ENCODE measurements at places on chromosomes 1 and 21.

DNA sequence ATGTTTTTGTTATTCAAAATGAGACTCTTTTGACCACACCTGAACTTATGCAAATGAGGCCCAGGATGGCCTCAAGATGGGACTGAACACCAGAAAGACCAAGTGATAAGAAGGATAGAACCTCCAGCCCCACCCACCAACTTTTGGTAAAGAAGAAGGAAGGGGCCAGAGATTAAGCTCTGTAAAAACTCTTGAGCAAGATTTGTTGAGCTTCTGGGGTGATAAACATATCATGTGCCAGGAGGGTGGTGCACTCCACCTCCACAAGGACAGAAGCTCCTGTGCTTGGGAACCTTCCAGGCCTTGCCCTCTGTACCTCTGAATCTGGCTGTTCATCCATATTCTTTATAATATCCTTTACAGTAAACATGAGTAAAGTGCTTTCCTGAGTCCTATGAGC is 5.3 kb downstream of the RSPH1 start:
- H3K27me3 ChIP-seq = no peaks in the 10 kb centered on the region
- H3K36me3 ChIP-seq = no peaks in the 10 kb centered on the region
- H3K4me3 ChIP-seq = no peak overlapping the region
- H3K27ac ChIP-seq = no peak overlapping the region
- DNase-seq = no peak

GRCh38 chr1:47767741-47768100 is 229.5 kb downstream of the TRABD2B start:
- no peak for DNase-seq
- H3K27me3 ChIP-seq = no peaks in the 10 kb centered on the region
- H3K4me3 ChIP-seq = no peak overlapping the region
- H3K27ac ChIP-seq = no peak overlapping the region

DNA sequence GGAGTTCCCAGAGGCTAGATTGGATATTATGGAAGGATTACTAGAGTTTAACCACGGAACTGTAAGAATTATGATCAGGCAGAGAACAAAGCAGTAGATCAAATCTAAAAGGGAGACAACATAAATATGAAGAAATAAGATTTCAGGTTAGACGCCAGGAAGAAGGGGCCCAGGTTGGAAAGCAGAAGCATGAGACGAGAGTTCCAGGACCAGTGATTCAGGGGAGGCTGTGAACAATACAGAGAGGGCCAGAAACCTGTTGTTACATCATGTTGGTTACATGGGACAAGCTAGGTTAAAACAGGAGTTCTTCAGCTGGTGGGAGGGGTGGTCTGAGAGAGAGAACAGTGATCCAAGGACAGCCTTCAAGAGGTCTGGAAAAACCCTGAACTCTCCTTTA is 128.4 kb upstream of the MROH9 start:
- no peaks in the 10 kb centered on the region for H3K27me3 ChIP-seq
- H3K27ac ChIP-seq = peak overlapping the region; percentile 78
- no peak overlapping the region for H3K4me3 ChIP-seq
- H3K36me3 ChIP-seq = no peaks in the 10 kb centered on the region
- no peak for DNase-seq

- H3K4me1 ChIP-seq = no peaks in the 10 kb centered on the region
- no peak for DNase-seq
- no peaks in the 10 kb centered on the region for H3K27me3 ChIP-seq
- H3K27ac ChIP-seq = no peak overlapping the region
These were observed 20.5 kb upstream of the PRDM15 start for GRCh38 chr21:41899426-41900202.

- no peaks in the 10 kb centered on the region for H3K27me3 ChIP-seq
- H3K36me3 ChIP-seq = no peaks in the 10 kb centered on the region
- no peak overlapping the region for H3K27ac ChIP-seq
- H3K4me3 ChIP-seq = no peak overlapping the region
- no peak for DNase-seq
- H3K4me1 ChIP-seq = no peaks in the 10 kb centered on the region
These were observed 44.5 kb downstream of the TIAM1 start for GRCh38 chr21:31299291-31300147.

DNA sequence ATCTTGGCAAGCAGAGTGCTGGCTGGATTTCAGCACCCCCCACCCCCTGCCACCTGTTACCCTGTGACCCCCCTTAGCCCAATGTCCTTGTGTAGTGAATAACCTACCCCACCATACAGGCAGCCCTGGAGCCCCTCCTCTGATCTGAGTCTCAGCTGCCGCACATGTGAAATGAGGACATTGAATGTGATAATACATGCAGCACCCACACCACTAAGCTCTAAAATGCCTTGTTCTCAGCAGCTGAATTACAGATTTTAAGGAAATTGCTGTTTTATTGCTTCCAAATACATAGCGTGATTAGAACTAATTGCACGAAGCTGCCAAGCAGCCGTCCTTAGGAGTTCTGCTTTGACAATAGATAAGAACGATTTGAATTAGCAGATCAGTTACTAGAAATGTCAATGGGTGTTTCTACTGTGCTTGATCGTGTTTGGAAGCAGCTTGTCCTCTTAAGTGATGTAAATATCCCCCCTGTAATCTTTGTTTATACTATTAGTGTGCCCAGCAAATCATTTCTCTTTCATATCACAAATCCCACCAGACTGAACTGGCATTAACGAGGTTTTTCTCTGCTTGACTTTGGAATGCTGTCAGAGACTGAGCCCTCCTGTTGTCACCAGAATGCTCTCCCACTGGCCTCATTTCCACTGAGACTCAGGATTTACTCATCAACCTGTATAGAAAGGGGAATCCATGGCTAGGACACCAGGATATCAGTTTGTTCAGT is 4.9 kb downstream of the SLAMF8 start:
- no peak overlapping the region for H3K27ac ChIP-seq
- no peak for DNase-seq
- H3K36me3 ChIP-seq = no peaks in the 10 kb centered on the region
- H3K4me3 ChIP-seq = no peak overlapping the region
- H3K27me3 ChIP-seq = no peaks in the 10 kb centered on the region

DNA sequence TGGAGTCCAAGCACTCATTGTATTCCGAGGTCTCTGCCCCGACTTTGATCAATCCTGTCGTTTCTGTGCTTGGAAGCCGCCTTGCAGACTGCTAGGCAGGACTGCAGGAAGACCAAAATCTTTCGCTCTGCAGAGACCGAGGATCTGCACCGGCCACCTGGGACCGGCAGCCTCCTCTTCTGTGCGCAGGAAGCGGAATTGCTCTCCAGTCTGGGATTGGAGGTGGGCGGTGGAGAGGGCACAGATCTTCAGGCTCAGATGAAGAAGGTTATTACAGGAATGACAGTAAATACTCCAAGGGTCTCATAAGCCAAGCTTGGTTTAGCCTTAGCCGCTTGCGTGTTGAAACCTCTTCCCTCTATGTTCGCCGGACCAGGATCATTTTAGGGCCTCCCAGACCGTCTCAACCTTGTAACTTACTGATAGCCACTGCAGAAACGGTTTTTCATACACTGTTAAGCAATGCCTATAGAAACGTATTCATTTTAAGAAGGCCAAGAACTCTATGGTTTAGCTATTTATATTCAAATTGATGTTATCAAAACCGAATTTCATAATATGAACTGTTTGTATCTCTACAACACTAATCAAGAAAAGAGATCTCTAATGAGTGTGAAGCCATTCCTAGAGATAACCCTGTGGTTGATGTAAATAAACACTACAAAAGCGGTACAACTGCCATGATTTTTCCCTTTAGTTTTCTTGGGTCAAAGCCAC is 1.1 kb downstream of the MIA3 start:
- H3K27ac ChIP-seq = no peak overlapping the region
- H3K4me3 ChIP-seq = peak overlapping the region; percentile 97
- no peaks in the 10 kb centered on the region for H3K36me3 ChIP-seq
- no peaks in the 10 kb centered on the region for H3K27me3 ChIP-seq
- no peak for DNase-seq
- no peaks in the 10 kb centered on the region for H3K4me1 ChIP-seq

DNA sequence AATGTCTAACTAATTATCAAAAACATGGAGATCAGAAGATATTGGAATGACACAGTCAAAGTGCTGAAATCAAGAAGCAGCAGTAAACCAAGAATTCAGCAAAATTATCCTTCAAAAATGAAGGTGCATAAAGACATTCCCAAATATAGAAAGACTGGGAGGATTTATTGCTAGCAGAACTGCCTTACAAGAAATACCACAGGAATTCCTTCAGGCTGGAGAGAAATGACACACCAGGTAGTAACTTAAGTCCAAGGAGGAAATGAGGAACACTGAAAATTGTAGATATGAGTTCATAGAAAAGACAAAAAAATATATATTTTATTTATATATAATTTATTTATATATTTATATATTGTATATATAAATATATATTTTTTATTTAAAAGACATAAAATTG is 217.2 kb downstream of the RPS6KC1 start:
- no peak for DNase-seq
- H3K4me3 ChIP-seq = no peak overlapping the region
- H3K36me3 ChIP-seq = no peaks in the 10 kb centered on the region

DNA sequence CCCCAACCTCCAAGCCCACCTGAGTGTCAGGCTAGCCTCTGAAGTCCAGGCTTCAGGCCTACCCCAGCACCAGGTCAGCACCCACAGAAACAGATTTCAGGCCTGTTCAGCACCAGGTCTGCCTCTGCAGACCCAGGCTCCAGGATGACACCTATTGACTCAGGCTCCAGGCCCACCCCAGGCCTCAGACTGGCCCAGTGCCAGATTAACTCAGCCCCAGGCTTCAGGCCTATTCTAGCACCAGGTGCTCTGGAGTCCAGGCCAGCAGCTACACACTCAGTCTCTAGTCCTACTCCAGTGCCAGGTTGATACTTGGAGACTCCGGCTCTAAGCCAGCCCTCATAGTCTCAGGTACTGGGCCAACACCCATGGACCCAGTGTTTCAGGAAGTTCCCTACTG is 541.7 kb upstream of the PBX1 start:
- H3K27ac ChIP-seq = no peak overlapping the region
- no peak overlapping the region for H3K4me3 ChIP-seq
- no peaks in the 10 kb centered on the region for H3K27me3 ChIP-seq
- no peaks in the 10 kb centered on the region for H3K36me3 ChIP-seq

- no peaks in the 10 kb centered on the region for H3K27me3 ChIP-seq
- no peaks in the 10 kb centered on the region for H3K36me3 ChIP-seq
- no peak overlapping the region for H3K4me3 ChIP-seq
- H3K27ac ChIP-seq = no peak overlapping the region
These were observed 26.6 kb downstream of the ARMH1 start for GRCh38 chr1:44701141-44701573.

GRCh38 chr1:159848326-159848725 is 14.1 kb downstream of the VSIG8 start:
- no peaks in the 10 kb centered on the region for H3K27me3 ChIP-seq
- H3K27ac ChIP-seq = no peak overlapping the region
- H3K36me3 ChIP-seq = no peaks in the 10 kb centered on the region
- no peak for DNase-seq
- no peak overlapping the region for H3K4me3 ChIP-seq

DNA sequence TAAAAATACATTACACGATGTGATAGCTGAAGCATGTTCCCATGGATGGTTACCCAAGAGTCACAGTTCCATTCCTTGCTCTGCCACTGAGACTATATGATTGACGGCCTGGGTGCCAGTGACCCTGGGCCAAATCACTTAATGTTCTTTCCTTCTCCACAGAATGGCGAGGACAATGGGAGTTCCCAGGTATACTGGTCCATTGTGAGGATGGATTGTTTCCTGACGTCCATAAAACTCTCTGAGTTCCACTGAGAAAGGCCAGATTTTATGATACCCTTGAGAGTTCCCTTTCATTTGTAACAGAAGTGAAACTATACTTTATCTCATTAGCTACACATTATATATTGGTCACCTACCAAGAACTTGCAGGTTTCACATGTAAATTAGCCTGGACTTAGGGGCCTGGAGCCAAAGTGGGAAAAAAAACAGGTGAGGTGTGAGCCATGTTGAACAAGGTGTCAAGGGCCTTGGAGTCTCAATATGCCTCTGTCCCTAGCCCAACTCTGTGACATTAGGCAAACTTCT is 502.2 kb upstream of the DAB1 start:
- H3K27ac ChIP-seq = no peak overlapping the region
- no peak for DNase-seq
- no peaks in the 10 kb centered on the region for H3K36me3 ChIP-seq
- H3K4me1 ChIP-seq = no peaks in the 10 kb centered on the region

All from breast epithelium (tissue), 4 donors.